ENCODE measurements at places on chromosomes 7 and 10.
A peak's percentile ranks its signal among the peaks of the same experiment; 100 is the strongest.

DNA sequence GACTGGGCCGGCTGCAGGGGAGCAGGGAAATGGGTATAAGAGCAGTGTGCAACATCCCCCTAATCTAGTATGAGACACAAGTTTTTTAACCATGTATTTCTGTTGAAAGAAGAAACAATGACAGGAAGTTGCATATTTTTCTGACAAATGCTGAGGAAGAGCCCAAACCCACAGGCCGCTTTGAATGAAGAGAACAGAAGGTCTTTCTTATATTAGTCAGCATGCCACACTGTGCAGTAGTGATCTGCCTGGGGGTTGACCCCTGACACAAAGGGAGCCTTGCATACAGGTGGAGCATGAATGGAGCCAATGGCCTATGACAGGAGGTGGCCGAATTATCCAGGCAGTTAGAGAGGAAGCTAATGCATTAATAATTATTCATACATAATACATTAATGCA lies 518.3 kb downstream of the PLXDC2 start:
- DNase-seq = no peak

GRCh38 chr10:91389636-91390512 lies 20.3 kb upstream of the HECTD2 start:
- peak; percentile 21 for DNase-seq

DNA sequence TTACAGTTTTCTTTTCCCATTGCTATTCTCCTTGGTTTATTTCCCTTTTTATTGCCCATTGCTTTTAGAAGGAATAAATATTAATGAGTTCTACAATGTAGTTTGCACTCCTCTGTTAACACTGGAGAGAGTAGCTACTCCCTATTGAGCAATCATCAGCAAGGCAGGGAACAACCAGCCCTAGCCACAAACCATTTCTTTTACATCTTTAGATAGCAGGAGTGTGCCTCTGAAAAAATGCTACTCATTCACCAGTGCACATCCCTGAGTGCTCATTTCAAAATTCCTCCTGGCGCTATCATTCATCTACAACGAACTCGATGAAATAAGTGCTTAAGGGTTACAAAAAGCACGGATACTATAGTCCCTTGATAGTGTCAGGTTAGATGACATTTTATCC lies 252.9 kb downstream of the THSD7A start:
- DNase-seq = no peak

- no peak for DNase-seq
These were observed 15.3 kb downstream of the GPER1 start for GRCh38 chr7:1103009-1103788.

DNA sequence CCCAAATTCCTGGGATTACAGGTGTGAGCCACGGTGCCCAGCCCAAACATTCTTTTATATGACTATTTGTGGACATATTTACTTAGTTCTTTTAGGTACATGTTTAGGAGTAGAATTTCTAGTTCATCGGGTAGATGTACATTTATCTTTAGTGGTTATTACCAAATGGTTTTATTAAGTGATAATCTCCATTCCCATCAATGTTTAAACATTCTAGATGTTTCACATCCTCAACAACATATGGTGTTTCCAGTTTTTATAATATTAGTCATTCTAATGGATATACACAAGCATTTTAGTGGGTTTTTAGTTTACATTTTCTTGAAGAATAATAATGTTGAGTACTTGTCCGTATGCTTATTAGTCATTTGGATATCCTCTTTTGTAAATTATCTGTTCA lies 131.7 kb downstream of the RTKN2 start:
- no peak for DNase-seq

- no peak for DNase-seq
These were observed 109.4 kb downstream of the WDFY4 start for GRCh38 chr10:48794074-48794473.

DNA sequence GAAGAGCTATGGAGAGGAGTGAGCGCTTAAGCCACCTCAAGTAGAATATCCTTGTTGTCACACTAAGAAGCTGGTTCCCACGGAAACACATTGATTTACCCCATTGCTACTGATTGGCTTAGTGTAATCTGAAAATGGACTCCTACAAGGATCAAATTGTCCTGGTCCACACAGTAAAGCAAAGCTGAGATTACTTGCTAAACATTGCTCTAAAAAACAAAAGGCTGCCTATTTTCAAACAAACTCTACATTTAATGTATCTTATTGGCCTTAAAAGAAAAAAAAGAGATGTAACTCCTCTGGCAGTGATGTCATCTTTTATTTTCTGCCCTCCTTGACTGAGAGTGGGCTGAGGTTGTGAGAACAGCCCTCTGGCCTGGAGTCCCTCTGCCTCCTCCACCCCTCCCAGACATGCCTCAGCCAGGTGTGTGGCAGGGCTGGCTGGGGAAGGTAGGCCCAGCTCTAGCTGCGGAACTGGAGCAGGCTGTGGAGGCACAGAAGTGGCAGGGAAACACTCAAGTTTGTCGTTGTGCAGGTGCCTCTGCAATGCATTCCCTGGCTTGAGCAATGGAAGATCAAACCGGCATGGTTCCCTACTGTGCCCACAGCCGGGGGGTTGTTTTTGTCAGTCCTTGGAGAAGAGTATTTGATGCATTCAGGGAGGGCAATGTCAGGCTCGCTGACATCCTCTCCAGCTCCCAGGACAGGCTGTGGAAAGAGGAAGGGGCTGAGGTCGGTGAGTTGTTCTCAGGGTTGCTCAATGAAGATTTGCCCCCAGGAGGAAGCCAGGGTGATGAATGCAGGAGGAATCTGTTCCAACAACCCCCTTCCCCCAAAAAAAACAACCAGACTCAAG lies 9.1 kb downstream of the KLF6 start:
- DNase-seq = no peak

- DNase-seq = no peak
These were observed 174.2 kb upstream of the INHBA start for GRCh38 chr7:41877118-41877517.

GRCh38 chr10:118412132-118412760 lies 70.1 kb upstream of the FAM204A start:
- DNase-seq = no peak

- no peak for DNase-seq
These were observed 83.1 kb upstream of the EGR2 start for GRCh38 chr10:62899311-62899710.

GRCh38 chr10:43262397-43262901 lies 4.4 kb downstream of the RASGEF1A start:
- no peak for DNase-seq

- no peak for DNase-seq
These were observed 22.7 kb downstream of the DYNC1I1 start for GRCh38 chr7:95794917-95795515.

DNA sequence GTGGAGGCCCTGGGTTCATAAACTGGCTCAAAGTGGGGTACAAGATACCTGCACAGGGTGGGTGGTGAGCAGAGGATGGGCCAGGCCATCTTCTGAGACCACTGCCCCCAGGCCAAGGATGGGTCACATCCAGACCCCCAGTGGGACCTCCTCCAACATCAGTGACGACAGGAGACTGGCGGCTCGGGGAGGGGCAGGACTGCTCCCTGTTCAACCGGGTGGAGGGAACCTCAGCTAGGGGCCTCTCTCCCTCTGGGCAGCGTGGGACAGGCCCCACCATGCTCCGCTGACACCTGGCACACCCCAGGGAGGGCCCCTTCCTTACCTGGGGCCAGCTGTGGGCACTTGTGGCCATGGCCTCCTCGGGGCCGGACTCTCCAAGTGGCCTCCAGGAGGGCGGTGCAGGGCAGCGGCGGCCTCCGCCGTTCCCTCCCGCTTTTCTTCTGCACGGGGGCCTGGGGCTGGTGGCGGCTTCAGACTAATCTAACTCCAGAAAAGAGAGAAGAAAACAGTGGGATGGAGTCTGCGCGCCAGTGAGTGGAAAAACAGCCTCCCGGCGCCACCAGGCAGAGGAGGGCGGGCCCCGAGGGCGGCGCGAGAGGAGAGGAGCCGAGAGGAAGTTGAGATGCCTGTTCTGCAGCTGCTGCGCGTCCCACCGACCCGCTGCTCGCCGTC lies at the start of gene CALHM2:
Gene CALHM2, minus strand, starts transcription at position 540 of the 675 bp plus-strand sequence. CDS start 2,429 bp downstream, outside the sequence.
- peak; percentile 51 for DNase-seq

DNA sequence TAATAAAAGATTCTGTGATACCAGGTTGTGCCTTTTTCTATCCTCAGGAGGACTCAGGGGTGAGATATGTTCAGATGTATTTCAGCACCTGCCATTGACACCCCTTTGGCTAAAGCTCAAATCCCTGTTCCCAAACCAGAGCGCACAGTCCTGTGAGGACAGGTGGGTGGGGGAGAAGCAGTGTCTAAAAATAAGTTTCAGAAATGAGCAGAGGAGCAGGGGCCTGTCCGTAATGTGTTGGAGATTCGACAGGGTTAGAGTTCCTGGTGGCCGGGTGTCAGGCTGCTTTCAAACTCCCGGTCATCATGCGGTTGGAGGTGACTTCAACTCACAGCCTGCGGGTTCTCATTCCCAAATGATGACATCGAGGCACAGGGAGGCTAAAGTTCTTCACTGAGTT lies 211.5 kb downstream of the KLF6 start:
- no peak for DNase-seq

DNA sequence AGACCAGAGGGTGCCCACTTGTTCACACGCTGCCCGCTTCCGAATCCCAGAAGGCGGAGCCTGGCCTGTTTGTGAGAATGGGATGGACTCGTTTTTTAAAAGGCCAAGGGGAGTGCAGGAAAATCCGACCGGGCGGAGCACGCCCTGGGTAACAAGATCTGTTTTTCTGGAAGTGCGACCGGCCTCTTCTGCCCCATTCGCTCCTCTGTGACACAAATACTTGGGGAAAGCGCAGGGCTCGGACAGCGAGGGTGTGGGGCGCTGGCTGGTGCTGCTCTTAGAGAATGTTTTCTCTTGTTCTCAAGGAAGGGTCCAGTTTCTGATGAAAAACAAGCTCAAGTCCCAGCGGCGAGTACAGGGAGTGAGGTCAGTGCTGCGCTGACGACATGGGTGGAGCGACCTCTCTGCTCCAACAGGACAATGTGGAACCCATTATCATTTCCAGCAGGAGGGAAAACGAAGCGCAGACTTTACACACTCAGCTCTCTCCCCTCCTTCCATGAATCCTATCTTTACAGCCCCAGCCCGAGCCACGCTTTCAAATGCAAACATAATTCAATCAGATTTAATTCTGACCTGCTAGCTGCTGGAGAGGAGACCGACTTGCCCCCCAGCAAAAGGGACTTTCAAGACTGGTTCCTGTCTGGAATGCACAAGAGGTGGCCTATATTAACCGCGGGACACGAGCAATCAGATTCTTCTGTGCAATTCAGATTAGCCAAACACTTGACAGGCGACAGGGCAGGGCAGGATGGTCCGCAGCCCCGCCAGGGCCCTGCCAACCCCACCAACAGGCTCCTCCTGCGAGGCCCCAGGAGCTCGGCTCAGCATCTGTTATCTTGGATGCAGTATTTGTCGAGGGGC lies 1.1 kb downstream of the RADIL start:
- no peak for DNase-seq

GRCh38 chr7:83819911-83820310 lies 171.0 kb upstream of the SEMA3E start:
- DNase-seq = no peak

DNA sequence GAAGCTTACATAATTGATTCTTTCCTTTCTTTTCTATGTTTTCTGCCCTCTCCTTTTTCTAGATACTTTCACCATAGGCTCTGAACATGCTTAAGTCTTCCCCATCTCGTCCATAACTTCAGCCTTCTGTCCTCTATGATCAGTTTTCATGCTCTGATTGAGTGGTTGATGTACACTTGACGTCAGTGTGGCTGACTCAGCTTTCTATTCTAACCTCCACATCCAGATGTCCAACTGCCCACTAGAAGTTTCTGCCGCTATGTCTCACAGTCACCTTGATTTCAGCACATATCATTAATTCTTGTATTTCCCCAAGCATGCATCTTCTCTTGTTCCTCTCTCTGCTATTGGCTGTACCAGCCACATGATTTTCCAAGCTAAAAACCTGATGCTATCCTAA lies 15.0 kb downstream of the CDK14 start:
- no peak for DNase-seq

DNA sequence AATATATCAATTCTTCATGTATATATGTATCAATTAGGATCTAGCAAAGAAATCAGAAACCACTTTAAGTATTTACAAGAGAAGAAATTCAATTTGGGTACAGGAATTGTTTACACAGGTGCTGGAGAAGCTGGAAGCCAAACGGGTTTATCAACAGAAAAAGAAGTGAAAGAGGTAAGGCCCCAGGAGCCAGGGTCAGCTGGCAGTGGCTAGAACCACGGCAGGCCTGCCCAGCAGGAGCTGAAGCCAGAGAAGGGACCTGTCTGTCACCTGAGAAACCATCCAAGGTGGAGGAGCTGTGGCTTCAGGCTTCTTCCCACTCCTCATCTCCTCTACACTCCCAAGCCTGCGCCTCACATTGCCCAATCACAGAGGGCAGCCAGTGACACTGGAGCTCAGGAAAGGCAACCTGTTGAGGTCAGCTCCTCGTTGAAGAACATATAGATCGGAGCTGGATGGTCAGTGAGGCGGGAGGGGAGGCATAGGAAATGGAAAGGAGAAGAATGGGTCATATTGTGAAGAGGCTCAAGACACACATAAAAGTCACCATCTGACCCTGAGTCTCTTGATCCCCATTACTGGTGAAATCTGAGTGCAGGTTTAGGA lies 182.6 kb downstream of the REEP3 start:
- DNase-seq = no peak

GRCh38 chr10:48606530-48607355 lies 1.9 kb upstream of the ARHGAP22 start:
- DNase-seq = peak; percentile 21

GRCh38 chr7:103080923-103081322 lies 6.0 kb downstream of the ARMC10 start:
- DNase-seq = no peak

DNA sequence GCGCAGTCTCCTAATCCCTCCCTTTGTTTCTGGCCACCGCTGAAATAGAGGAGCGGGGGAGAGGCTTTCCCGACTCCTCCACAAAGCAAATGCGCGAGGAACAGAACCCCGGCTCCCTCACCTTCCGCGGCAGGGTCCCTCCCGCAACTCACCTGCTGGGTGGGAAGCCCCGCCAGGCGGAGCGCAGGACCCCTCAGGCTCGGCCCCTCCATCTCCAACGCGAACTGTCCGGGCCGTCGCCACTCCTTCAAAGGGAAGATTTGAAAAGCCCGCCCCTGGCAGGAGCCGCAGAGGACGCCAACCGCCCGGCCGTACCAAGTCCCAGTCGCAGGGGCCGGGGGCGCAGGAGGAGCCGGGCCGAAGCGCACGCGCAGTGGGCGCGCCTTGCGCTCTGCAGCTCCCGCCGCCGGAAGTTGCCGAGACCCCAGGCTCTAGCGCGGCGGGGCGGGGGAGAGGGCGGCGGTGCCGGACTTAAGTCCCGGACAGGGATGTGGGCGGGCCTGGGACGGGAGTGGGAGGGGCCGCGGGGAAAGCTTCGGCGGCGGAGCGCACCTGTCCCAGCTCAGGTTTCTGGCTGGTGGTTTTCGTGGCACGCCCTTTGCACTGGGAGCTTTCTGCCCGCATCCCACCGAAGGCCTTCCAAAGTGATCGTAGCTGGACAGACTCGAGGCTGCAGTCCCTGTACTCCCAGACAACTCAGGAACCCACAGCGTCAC lies at the start of gene RTKN2:
Gene RTKN2, minus strand, starts transcription at position 446 of the 716 bp plus-strand sequence. Its CDS starts 234 bp downstream, at position 212.
- DNase-seq = peak; percentile 57

- DNase-seq = no peak
These were observed 433 bp upstream of the STARD3NL start for GRCh38 chr7:38177621-38178003.

GRCh38 chr7:15213093-15213492 lies 310.5 kb upstream of the DGKB start:
- DNase-seq = no peak

- no peak for DNase-seq
These were observed 94.5 kb downstream of the SEC61G start for GRCh38 chr7:54664235-54665228.

- no peak for DNase-seq
These were observed 118.6 kb upstream of the ASAH2 start for GRCh38 chr10:50369931-50370330.

Data from GDM1 (cell line).